ENCODE measurements at places on chromosomes 4 and X. TPM values are rescaled to one million over a fixed set of nuclear protein-coding genes. Genes with fewer than 3 reads are reported as not detected.

- DNase-seq, result peak; percentile 71
- H3K36me3 ChIP-seq, result no peaks in the 10 kb centered on the region
- H3K4me3 ChIP-seq, result no peak overlapping the region
- no peaks in the 10 kb centered on the region for H3K27me3 ChIP-seq
- no peak overlapping the region for H3K27ac ChIP-seq
- peaks cover 5% of the 10 kb centered on the region for H3K4me1 ChIP-seq
These were observed 38.7 kb upstream of the GRID2 start for GRCh38 chr4:92265021-92265420.

DNA sequence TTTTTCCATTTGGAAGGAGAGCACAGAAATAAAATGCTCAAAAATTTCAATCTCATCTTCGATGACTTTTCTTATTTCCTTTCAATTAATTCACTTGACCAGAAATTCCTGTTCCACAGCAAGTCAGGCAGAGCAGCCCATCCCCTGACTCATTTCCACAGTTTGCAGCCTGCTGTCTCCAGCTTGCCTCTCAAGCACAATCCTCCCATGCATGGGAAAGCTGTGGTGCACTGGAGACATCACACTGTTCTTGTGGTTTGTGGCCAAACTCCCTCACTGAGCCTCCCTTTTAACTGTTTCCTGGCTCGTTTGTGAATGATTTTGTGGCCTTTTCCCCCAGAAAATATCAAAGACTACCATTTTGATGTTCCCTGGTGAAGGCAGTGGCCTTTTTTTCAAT lies 114.0 kb upstream of the ENPEP start:
- DNase-seq, result no peak
- no peak overlapping the region for H3K4me3 ChIP-seq
- H3K4me1 ChIP-seq, result no peaks in the 10 kb centered on the region

- H3K4me3 ChIP-seq, result no peak overlapping the region
- peaks cover 14% of the 10 kb centered on the region for H3K4me1 ChIP-seq
- DNase-seq, result no peak
- H3K36me3 ChIP-seq, result no peaks in the 10 kb centered on the region
These were observed 2.1 kb downstream of the COPS4 start for GRCh38 chr4:83036991-83037665.

DNA sequence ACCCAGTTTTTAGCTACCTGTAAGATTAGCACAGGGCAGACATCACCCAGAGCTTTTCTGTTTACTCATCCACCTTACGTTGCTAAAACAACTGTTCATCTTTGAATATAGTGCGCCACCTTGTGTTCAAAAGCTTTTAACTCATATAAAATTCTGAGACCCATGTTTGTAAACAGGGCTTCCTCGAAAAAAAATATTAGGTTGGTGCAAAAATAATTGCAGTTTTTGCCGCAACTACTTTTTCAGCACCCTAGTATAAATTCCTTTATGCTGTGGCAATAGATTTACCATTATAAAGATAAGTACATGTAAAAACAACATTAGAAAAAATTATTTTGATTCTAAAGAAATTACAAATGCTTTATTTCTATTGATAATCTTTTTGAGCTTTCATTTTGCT lies 147.9 kb downstream of the LRBA start:
- no peak overlapping the region for H3K4me3 ChIP-seq
- no peak overlapping the region for H3K27ac ChIP-seq
- H3K27me3 ChIP-seq, result no peaks in the 10 kb centered on the region

DNA sequence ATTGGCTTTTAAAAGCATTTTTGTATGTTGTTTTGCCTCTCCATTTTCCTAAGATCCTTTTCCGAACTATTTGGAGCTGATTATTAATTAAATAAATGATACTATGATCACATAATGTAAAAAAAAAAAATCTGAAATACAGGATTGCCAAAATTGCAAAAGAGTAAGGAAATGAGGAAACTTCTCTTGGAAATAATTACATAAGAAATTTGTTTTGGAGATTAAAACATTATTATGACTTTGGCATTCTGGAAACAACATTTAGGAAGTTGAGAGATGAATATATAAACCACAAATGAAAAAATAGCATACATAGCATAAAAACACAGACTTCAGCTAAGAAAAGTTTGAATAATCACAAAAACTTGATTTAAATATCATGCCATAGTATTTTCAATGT lies 33.5 kb downstream of the PF4 start:
- peaks cover 29% of the 10 kb centered on the region for H3K27me3 ChIP-seq
- DNase-seq, result no peak
- H3K36me3 ChIP-seq, result no peaks in the 10 kb centered on the region
- H3K4me3 ChIP-seq, result no peak overlapping the region
- no peak overlapping the region for H3K27ac ChIP-seq

- no peaks in the 10 kb centered on the region for H3K27me3 ChIP-seq
- no peaks in the 10 kb centered on the region for H3K4me1 ChIP-seq
- no peaks in the 10 kb centered on the region for H3K36me3 ChIP-seq
- no peak overlapping the region for H3K4me3 ChIP-seq
These were observed 2548.3 kb downstream of the ARAP2 start for GRCh38 chr4:33696041-33696440.

- no peak for DNase-seq
- no peaks in the 10 kb centered on the region for H3K4me1 ChIP-seq
- H3K4me3 ChIP-seq, result peak within 1 kb of the TSS; percentile 74
- no peaks in the 10 kb centered on the region for H3K27me3 ChIP-seq
These were observed at the start of gene ZFYVE28 for GRCh38 chr4:2417765-2418649. ZFYVE28 (minus strand) TSS chr4:2418645; CDS start chr4:2418323, 322 bp downstream.

GRCh38 chrX:46627711-46628419 lies 54.3 kb downstream of the CHST7 start:
- peaks cover 28% of the 10 kb centered on the region for H3K4me1 ChIP-seq
- DNase-seq, result peak; percentile 91
- no peaks in the 10 kb centered on the region for H3K36me3 ChIP-seq

DNA sequence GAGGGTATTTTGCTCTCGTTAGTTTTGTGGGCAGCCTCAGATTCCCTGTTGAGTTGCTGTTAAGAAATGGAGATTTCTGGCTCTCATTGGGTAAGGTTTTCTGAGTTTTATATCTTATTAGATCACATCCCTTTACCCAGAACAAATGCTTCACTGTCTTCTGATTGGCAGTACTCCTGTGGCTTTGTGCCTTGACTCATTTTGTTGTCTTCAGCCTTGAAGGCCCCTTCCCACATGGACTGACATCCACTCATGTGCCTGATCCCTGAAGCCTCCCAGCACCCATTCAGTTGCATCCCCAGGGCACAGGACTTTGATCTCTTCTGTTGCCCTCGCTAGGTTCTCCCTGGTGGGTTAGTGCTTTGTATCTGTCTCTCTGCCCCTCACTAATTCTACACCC lies 10.4 kb downstream of the MED28 start:
- no peaks in the 10 kb centered on the region for H3K27me3 ChIP-seq
- no peak overlapping the region for H3K4me3 ChIP-seq
- H3K27ac ChIP-seq, result no peak overlapping the region
- peaks cover 62% of the 10 kb centered on the region for H3K36me3 ChIP-seq
- DNase-seq, result no peak
- H3K4me1 ChIP-seq, result no peaks in the 10 kb centered on the region

Gene SHOX
- total RNA-seq, result not detected

Gene HELT
- total RNA-seq, result 2.5 TPM

Gene NRK
- total RNA-seq, result 12.2 TPM

Gene RPL34
- 1,030 TPM for total RNA-seq

Gene MAGEA4
- not detected for total RNA-seq

Gene DSPP
- not detected for total RNA-seq

Measured in lung (tissue), 17 donors.